Epithelial cell of esophagus (primary cell): ENCODE measurements at places on chromosomes 6 and 20.

DNA sequence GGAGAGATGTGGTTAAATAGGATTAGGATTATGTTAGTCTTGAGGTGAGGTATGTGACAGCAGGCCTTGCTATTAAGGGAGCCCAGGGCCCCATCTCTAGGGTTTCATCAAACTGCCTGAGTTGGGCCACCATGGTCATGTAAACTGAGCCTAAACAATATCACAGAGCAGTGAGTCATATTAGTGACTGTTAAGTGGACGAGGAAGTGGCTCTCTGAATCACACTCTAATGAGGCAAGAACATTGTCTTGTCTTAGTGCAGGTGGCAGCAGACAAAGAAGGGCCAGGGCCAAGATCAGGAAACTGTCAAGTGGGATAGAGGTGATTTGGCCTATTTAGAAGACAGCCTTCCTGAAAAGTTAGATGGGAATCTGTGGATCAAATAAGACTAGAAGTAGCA lies 23.1 kb downstream of the ENPP3 start:
- peak; percentile 83 for DNase-seq

GRCh38 chr6:73542891-73543290 lies 22.1 kb upstream of the EEF1A1 start:
- no peak for DNase-seq

GRCh38 chr20:55014766-55015165 lies 539.4 kb downstream of the DOK5 start:
- DNase-seq, result no peak

- peak; percentile 67 for DNase-seq
Observed at GRCh38 chr6:21305893-21306332, 287.6 kb upstream of the SOX4 start.

DNA sequence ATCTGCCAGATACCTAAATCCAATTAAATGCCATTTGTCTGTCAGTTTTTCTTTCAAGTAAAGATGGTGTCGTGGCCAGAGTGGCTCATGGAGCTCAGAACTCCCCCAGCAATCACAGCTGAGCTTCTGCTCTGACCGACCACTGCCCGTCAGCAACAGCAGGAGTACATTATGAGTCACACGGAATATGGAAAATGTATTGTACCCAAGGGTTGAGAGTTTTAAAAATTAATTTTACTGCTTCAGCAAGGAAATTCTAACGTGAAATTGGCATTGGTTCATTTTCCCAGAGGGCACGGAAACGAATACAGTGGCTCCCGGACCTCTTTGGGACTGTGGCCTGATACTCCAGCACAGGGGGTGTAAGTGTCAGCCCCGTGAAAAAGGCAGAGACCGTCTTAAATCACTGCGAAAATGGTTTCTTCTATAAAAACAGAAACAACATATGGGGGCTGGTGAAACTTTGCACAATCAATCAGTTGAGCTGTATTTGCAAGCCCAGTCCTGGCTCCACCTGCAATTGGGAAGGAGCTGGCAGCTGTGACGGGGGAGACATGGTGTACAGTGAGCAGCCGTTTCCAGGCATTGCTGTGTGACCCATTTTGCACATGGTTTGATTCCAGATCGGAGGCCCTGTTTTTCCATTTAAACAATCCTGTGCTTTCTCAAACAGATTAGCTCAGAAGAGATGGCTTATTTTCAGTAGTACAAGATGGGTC lies 12.8 kb downstream of the NPEPL1 start:
- DNase-seq, result no peak

GRCh38 chr6:71287038-71287437 lies 1.6 kb upstream of the OGFRL1 start:
- DNase-seq, result no peak

GRCh38 chr6:126531840-126532239 lies 191.9 kb downstream of the CENPW start:
- peak; percentile 71 for DNase-seq

DNA sequence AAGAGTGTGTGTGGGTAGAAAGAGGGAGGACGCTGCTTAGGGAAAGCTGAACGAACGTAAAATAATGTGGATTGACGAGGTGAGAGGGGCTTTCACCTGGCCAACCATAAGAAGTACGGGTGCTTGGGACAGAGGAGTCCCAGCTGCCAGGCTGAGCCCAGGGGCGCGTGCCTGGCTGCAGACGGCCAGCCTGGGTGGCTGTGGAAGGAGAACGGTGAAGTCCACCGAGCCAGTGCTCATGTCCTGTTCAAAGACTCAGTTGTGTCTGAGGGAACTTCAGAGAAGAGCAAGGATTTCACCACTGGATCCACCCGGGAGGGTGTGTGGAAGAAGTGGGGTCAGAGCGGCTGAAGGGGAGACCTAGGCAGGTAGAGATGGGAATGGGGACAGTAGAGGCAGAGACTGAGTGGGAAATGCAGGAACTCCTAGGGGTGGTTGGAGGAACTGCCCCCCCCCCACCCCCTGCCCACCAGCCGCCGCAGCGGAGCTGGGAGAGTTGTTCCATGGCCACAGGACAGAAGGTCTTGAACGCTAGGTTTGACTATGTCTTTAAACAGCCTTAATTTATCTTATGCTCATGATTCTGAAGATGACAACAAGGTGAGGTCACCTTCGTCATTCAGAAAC lies 68.1 kb upstream of the TBXT start:
- DNase-seq, result no peak

GRCh38 chr20:9483131-9483530 lies 31.3 kb upstream of the LAMP5 start:
- DNase-seq, result no peak

DNA sequence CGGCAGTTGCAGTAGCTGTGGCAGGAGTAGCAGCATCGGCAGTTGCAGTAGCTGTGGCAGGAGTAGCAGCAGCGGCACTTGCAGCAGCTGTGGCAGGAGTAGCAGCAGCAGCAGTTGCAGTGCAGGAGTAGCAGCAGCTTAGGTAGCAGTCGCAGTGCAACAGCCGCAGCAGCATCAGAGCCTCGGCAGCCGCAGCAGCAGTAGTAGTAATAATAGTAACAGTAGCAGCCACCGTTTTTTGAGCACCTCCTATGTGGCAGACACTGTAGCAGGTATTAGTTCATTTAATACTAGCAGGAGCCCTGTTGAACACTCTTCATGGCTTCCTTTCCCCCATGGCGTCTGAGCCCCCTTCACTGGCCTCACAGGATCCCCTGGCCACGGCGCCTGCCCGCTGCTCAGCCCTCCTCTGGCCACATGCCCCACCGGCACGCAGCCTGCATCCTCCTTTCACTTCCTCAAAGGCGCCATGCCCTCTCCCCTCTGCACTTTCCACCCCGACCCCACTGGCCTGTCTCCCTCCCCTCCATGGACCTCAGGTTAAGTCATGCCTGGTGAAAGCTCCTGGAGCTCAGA lies 19.1 kb upstream of the IRF4 start:
- DNase-seq, result no peak

DNA sequence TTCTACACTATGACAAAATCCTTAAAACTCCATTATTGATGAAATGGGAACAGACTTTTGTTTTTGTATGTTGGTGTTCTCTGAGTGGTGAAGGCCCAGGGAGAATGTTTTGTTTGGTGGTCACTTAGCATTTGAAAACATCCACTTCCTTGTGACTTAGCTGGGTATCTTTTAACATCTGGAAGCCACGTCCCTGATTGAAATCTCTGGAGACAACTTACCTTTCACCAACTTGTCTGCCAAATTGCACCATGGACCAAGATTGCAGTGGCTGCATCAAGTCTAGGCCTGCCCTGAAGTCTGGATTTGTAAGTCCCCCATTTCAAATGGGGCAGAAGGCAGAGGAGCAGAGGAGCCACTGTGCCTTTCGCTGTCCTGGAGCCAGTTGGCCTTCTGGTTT lies 534 bp upstream of the EFCAB8 start:
- DNase-seq, result peak; percentile 64

DNA sequence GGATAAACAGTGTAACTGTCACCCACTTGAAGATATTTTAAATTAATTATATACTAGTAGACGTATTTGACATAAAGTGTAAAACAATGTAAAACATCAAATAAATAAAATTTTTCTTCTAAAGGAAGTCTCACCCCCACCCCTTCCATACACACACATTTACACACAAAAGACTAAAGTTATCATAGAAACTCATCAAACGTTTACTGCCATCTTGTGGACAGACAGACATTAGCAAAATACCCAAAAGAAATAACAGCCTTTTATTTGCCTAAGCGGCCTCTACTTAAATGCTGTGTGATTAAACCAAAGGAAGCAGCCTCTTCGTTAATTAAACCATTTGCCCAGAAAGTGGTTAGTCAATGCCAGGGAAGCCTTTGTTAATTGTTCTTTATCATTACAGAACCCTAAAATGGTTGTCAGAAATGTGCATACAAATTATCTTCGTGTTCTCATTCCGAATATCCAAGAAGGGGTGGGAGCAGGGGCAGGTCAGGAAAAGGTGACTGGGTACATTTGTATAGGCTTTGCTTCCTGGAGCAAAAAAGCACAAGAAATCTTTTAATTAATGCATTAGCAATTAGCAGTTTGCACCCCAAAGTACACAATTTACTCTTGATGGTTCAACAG lies 176.2 kb upstream of the SASH1 start:
- DNase-seq, result peak; percentile 61

DNA sequence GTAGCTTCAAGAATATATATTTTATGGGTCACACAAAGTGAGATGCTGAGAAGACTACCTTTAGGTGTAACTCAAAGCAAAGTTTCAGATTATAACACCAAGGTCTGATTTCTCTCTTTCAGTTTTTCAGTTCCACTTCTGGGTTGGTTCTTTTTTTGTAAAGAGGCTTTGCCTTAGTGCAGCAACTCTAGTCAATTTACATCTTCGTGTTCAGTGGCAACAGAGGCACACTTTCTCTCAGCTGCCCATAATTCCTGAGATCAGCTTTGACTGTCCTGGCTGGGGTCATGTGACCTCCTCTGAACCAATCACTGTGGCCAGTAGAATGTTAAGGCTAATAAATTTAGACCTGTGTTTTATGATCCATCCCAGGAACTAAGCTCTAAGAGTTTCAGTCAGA lies 120.2 kb downstream of the TINAG start:
- DNase-seq, result no peak

GRCh38 chr6:121351916-121352315 lies 17.6 kb upstream of the TBC1D32 start:
- no peak for DNase-seq

- DNase-seq, result peak; percentile 79
Observed at GRCh38 chr6:149696901-149697300, 21.0 kb downstream of the LATS1 start.

DNA sequence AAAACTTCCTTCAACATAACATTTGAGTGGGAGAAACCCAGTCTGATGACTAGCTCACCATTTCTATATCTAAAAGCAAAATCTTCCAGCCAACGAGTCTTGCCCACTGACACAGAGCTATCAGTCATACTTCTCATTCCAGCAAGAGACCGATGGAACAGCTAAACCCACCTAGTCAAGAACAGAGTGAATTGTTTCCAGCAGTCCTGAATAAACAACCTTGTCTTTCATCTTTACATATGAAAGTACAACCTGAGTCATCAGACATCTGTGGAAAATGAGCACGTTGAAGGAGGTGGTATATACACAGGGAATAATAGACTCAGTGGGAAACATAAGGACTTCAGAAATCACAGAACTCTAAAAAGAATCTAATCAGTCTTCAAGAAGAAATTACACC lies 23.8 kb downstream of the NRSN1 start:
- DNase-seq, result no peak

DNA sequence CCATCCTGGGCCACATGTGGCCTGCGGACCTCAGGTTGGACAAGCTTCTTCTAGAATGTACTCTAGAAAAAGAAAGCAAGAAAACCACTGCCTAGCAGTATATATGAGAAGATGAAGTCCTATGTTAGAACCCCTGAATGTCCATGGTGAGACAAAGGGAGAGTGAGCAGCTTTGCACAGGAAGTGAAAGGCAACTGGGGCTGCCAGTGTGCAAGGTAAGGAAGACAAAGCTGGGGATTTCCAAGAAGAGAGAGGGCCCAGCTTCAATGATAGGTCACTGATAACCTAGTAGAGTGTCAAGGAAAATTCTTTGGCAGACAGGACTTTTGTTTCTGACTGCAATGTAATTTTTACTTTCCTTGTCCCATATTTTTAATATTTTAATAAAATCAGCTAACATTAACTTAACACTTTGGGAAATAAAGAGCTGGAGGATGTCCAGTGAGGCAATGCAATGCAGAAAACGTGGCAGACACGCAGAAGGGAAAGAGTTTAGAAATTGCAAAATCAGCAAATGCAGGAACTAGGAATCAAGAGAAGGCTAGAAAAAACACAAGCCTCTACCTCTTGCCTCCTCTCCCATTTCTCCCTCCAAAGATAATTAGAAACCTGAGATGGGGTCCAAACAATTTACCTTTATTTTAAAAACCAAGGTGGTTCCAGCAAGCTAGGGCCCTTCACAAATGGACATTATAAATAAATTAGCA lies 47.4 kb downstream of the CYP39A1 start:
- no peak for DNase-seq
